ENCODE measurements at places on chromosomes 5 and 9.

DNA sequence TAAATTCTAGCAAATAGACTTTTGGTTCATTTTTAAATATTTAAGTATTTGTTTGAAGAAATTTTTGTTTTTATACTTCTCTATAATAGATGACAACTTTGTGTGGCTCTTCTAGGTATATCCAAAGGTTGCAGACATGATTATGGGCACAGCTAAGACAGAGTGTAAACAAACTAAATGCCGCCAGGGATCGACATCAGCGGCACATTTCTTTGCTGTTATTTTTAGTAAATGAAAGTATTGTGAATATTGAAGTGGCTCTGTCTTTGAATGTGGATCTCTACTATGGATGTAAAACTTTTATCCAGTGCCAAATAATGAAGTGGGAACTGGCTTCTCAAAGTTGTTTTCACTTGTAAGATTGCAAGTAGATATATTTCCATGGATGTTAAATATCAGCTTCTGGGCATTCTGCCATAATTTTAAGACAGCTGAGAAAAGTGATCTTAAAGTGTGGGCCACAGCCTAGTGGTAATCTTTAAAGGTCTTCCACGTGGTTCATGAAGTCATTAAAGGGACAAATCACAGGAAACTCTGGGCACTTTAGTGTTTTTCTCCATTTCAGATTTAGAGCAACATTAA, 589.9 kb downstream of the ZNF608 start:
- DNase-seq, result no peak

- peak; percentile 92 for DNase-seq
Observed at GRCh38 chr5:141508798-141509611, 20.1 kb downstream of the PCDHGC5 start.

DNA sequence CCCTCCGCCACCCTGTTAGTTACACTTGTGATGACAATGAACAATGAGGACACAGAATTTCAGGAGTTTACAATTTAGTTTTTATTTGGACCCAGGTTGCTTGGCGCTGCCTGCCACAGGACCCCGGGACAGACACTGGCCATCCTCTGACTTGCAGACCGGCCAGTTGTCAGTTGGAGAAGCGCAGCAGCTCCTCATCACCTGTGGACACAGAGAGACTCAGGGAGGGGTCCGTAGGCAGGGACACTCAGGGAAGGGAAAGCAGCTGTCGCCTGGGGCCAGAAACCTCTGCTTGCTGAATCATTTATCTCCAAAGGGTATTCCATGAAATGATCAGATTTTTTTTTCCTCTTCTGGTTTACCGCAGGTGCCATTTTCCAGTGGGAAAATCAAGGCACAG, 18.0 kb downstream of the AMBP start:
- DNase-seq, result no peak

DNA sequence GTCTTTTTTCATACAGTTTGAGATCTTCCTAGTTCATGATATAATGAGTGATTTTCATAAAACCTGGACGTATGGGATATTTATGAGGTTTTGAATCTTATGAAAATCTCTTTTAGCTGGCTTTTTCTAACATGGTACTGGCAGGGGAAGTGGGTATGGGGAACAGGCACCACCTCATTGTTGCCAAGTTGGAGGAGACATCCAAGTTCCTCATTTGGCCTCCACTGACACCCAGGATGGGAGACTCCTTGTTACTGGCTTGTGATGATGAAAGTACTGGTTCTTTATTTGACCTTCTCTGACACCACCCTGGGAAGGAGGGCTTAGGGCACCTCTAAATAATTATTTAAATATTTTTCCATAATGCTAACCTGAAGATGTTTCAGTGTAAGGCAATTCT, 4.0 kb upstream of the TNPO1 start:
- DNase-seq, result no peak

GRCh38 chr5:106875591-106876297, 795.0 kb downstream of the EFNA5 start:
- DNase-seq, result no peak

DNA sequence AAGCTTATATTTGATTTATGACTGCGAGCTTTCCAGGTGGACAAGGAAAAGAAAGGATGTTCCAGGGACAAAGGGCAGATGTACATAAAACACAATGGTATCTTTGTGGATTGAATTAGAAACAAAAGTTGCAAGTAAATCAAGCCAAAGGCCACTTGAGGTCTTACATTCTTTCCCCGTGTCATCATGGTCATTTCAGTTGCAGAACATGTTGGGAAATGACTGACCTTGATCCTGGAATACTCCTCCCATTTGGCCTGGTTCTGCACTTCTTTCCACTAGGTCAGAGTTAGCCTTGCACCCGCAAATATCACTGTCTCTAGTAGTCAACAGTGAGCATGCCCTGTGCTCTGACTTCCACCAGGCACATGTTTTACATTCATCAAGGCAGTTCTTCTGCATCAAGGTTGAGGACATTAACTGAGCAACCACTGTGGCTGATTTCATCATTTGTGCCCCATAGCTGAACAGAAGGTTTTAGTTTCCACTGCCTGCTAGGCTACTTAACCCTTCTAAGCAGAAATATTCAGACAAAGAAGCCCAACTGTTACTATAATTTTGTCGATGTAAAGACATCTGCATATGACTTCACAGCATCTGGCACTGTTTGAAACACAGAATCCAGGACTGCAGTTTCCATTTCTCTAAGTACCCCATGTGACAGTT, 1161.7 kb upstream of the DMAC1 start:
- no peak for DNase-seq

DNA sequence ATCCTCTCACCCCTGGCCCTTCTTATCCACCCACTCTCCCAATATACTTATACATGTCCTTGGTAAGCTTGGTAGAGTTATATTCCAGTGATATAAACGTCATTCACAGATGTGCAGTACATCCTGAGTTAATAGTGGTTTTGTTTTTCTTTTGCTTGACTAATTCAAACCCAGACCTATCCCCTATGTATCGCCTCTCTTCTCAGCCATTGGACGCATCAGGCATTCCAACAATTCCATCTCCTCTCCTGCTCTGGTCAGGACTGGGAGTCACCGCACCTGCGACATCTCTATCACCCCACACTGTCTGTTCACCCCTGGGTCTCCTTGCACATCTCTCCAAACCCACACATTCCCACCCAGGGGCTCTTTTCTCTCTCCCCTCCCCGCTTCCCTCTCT, 21.9 kb upstream of the IRX2 start:
- no peak for DNase-seq

DNA sequence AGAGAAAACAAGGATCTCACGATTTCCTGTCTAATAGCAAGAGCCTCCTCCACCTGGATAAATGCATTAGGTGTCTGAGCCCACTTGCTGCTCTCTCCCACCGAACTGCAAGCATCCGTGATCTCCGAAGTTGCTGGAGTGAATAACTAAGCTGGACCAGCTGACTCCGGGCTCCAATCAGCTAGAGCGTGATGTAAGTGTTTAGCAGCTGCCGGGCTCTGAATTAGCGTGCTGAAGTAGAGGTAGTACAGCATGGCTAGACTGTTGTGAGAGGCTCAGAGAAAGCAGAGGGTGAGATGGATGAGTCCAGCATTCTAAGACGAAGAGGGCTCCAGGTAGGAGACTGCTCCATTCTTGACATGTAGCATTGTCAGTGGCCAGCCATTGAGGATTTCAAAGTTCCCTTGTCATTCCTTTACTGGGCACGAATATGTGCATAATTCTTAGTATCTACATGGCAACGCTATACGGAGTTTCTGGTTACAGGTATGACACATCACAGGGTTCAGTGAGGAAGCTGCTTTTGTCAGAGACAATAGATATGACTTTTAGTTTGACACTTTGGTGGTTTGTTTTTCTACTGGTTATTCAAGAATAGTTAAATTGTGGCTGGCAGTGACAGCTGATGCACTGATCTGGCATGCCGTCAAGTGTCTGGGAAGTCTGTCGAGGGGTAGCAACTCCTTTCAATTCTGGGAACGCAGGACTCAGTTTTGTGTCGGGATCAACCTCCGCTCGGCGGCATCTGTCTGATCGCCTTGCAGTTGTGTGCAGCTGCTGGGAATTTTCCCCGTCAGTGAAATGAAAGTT, 232.6 kb downstream of the MAST4 start:
- DNase-seq, result peak; percentile 81

DNA sequence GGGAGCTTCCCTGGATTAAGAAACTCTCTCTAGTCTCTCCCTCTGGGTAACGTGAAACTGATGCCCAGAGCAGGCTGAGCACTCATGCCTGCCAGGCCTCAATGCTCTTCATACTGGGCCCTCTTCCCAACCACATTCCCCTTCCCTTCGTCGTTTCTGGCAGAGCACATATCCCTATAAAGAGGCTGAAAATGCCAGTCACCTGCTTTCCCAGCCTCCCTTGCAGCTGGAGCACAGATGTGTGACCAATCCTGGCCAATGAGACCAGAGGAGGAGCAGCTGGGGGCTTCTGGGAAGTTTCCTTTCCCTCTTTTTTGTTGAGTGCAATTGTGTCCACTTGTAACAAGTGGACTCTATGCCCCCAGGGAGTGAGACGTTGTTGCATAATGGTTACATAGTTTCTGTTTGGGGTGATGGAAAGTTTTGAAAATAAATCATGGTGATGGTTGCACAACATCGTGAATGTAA, 30.2 kb upstream of the SMIM23 start:
- no peak for DNase-seq

GRCh38 chr5:96388176-96388575, 44.9 kb downstream of the PCSK1 start:
- no peak for DNase-seq

DNA sequence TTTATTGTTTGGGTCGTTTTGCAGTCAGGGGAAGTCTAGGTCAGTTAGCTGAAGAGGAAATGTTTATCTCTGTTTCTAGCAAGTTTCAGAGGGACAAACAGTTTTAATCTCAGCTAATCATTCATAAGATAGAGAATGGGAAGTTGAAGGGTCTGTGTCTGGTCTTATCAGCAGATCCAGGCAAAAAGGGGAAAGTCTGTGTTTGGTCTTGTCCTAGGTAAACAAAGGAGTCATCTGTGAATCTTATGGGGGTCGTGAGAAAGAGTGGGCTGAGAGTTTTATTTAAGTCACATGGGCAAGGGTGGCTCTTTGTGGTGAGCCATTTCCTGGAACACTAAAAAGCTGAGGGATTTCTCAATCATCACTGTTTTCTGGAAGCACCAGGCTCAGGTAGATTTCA, 5.6 kb upstream of the SNCAIP start:
- no peak for DNase-seq

GRCh38 chr5:141877356-141878185, 639 bp downstream of the PCDH1 start:
- DNase-seq, result no peak

DNA sequence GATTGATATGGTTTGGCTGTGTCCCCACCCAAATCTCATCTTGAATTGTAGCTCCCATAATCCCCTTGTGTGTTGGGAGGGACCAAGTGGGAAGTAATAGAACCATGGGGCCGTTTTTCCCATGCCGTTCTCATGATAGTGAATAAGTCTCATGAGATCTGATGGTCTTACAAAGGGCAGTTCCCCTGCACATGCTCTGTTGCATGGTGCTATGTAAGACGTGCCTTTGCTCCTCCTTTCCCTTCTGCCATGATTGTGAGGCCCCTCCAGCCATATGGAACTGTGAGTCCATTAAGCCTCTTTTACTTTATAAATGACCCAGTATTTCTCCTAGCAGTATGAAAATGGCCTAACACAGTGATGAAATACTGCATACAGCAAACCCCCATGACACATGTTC, 84.8 kb upstream of the SELENOP start:
- no peak for DNase-seq

DNA sequence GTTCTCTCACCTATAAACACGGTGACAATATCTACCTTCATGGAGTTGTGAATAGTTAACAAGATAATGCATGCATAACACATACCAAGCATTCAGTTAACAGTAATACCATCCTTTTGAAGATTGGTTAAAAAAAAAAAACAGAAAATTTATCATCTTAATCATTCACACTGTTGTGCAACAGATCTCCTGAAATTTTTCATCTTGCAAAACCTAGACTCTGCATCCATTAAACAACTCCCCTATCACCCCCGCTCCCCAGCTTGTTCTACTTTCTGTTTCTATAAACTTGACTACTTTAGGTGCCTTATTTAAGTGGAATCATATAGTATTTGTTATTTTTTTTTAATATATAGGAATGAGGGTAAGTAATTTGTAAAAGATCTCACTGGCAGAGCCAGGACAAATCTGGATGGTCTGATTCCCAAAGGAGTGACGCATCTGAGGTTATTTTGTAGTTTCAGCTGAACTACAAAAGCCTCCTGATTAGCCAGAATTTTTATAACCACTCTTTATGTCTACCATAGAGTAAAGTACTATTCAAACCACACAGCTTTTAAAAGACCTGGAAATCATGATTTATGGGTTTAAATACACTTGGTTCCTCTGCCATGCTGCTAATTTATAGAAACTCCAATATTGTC, 93.0 kb downstream of the FANCC start:
- DNase-seq, result no peak

DNA sequence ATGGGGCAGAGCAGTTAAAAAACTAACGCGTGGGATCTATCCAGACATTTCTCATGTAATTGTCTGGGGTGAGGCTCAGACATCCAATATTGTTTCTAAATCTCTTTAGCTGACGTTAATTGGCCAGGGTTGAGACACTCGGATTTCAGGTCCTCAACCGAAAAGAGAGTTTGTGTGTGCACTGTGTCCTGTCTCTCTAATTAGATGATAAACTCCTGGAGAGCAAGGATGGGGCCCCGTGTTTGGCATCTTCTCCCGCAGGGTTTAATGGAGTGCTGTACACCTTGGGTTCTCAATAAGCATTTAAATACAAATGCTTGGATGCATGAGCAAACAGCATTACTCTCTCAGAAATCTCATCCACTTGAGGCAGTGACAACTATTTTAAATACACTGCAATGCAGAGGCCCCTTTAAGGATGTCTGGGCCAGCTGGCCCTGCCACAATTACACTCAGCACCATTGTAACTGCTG, 139.6 kb downstream of the MTX3 start:
- DNase-seq, result no peak

- DNase-seq, result no peak
Observed at GRCh38 chr9:85514256-85514655, 227.5 kb downstream of the AGTPBP1 start.

DNA sequence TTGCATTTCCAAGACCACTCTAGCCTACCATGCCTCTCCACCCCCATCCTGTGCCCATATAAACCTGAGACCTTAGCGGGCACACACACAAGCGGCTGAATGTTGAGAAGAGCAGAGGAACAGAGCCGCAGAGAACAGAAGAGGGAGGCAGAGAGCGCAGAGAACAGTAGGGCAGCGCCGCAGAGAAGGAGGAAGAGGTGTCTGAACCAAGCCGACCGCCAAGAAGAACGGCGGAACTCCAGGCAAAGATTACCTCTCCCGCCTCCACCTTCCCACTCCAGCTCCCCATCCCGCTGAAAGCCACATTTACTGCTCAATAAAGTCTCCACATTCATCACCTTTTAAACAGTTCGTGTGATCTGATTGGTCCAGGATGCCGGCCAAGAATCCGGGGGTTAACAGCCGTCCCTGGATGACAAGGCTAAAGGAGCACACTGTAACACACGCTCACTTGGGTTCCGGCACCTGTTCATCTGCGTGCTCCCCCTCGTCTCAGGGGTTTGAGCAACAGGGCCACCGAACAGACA, 33.2 kb downstream of the GRIN3A start:
- DNase-seq, result no peak

DNA sequence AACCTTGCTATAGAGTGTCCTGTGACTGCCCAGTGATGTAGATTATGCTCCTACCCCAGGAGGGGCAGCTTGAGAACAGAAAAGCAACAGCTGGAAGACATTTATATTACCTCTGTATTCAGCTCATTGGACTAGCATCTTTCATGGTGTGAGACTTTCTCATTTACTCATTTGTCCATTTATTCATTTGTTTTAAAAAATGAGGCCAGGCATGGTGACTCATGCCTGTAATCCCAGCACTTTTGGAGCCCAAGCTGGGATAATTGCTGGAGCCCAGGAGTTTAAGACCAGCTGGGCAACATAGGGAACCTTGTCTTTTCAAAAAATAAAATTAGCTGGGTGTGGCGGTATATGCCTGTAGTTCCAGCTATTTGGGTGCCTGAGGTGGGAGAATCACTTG, 130.0 kb upstream of the LHFPL2 start:
- no peak for DNase-seq

All from kidney epithelial cell (primary cell).